Stimulated activated CD8-positive, alpha-beta memory T cell treated with anti-CD3 and anti-CD28 coated beads, Interleukin-7, amount 100 ng/mL, for 24 hours (primary cell): ENCODE measurements at places on chromosomes 16 and 17.

DNA sequence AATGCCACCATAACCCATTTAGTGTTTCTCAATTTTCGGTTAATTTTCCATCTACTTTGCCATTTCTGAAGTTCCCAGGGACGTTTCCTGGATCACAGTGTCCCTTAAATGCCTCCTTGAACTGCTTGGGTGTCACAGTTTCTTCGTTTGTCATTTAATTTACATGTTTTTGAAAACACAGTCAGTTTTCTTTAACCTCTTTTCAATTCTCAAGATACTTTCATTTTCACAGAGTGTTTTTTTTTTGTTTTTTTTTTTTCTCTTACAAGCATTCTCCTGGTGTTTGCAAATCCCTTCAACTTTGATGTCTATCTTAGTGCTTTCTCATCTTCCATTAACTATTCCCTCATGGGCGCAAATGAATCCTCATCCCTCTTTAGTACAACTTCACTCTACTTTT is 283.7 kb downstream of the GRIN2A start:
- DNase-seq, result no peak

DNA sequence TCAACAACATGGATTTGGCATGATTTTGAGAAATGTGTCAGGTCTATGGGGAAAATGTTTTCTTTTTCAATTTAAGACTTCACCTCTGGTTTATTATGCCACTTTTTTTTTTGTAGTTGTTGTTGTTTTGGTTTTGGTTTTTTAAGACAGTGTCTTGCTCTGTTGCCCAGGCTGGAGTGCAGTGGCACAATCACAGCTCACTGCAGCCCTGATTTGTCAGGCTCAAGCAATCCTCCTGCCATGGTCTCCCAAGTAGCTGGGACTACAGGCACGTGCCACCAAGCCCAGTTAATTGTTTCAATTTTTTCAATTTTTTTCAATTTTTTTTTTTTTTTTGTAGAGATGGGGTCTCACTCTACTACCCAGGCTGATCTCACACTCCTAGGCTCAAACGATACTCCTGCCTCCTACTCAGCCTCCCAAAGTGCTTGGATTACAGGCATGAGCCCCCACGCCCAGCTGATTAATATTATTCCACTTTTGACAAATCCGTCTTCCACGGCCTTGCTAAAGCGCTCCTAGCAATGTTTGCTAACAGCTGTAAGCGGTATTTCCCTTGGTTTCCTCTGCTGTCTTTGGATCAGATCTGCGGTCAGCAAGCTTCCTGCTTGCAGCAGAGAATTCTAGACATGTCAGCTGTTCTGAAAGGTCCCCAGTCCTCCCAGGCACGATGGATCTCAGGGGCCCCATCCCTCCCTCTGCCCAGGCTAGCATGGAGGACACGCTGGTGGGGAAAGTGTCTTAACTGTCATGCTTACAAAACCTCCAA is 7.0 kb upstream of the MILR1 start:
- DNase-seq, result no peak

- no peak for DNase-seq
Observed at GRCh38 chr16:4283939-4284338, 11.1 kb upstream of the TFAP4 start.

DNA sequence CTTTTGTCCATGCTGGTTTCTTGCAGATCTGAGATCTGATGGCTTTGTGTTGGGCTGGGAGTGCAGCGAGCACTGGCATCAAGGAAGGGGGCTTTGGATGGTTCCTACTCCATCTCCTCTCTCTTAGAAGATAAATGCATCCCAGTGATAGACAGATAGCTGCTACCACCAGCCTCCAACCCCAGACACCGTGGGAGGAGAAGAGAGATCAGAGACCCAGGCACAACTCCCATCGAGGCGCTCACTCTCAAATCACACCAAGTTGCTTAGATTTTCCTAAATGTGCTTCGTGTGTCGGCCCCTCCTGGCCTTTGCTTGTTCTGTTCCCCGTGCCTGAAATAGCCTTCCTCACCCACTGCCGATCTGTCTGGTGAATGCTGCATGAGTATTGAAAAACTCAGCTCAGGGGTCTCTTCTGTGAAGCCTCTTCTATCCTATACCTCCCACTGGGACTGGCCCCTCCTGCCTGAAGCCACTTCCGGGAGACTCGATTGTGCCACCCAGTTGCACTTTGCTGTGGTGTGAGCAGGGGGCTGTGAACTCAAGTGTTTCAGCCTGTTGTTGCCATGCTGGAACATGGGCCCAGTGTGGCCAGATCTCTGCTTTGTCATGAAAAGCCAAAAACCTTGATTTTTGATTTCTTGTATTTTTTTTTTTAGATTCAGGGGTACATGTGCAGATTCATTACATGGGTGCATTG is 242.7 kb downstream of the GSG1L start:
- no peak for DNase-seq
